AG08395 (cell line): ENCODE measurements at places on chromosomes 2 and 18.
A peak's percentile ranks its signal among the peaks of the same experiment; 100 is the strongest.

DNA sequence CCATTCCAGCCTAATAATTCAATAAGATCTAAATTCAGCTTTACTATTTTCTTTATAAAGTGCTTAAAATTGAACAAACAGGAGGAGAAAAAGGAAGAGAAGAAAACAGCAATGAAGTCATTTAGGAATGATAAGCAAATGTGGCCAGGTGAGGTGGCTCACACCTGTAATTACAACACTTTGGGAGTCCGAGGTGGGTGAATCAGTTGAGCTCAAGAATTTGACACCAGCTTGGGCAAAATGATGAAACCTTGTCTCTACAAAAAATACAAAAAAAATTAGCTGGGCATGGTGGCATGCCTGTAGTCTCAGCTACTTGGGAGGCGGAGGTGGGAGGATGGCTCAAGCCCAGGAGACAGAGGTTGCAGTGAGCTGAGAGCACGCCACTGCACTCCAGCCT is 129.0 kb downstream of the CAMKMT start:
- no peak for DNase-seq

GRCh38 chr2:101157272-101157671 is 6.1 kb upstream of the TBC1D8 start:
- no peak for DNase-seq

GRCh38 chr2:236568068-236568921 is 1.3 kb upstream of the ACKR3 start:
- peak; percentile 31 for DNase-seq

DNA sequence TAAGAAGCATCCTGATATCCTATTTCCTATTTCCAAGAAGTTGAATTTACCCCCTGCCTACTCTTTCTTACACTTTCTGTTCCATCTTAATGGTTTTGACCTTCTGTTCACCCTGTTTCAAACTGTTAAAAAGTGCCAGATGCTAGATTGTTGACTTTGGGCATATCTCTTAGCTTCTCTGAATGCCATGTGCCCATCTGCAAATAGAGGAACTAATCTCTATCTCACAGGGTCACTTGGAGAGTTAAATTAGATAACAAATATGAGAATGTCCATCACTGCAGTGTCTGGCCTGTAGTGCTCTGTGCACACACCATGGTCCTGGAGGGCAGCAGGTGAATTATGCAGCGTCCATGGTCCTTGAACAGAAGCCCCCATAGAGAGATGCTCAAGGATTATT is 83.8 kb downstream of the LRATD1 start:
- DNase-seq: no peak

DNA sequence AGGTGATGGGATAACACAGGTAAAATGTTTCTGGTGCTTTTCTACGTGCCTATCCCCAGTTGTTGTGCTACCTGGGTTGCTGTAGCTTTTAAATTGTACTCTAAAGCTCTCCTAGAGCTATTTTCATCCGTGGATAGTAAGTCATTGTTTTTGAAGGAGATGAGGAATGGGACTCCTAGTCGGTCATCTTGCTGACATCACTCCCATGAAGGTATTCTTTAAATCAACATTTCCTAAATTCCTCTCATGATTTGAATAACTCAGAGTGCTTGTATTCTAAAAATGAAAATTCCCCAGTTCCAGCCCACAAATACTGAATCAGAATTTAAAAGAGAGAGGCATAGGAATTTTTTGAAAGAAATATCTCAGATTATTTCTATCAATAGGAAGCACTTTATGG is 44.3 kb downstream of the CCDC148 start:
- peak; percentile 50 for DNase-seq

GRCh38 chr18:79062806-79063205 is 6.4 kb upstream of the ATP9B start:
- DNase-seq: no peak

GRCh38 chr2:111951486-111951885 is 53.1 kb downstream of the MERTK start:
- DNase-seq: no peak

DNA sequence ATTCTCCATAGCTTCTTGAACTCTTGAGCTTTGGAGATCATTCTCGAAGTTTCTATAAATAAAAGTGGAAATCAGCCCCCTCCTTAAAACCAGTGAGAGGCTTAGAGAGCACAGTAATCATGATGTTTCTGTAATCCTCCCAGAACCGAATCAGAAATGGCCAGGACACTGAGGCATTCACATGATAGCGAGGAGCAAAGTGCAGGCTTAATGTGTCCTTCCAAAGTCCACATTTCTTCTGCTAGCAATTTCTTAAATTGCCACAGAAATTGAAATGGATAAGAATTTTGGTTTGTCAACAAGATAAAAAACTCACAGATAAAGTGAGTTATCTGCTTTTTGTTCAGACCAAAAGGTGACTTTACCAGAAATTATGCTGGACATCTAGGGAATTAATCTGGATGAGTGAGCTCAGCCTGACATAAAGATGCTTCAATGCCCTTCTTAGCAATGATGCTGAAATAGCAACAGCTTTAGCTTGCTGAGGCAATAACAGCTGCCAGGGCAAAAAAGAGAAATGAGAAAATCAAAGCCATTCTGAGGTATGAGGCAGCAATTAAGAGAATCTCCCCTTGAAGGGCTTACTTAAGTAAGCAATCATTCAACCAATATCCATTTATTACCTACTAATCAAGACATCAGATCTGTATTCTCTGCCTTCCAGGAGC is 82.4 kb upstream of the PHLPP1 start:
- no peak for DNase-seq

DNA sequence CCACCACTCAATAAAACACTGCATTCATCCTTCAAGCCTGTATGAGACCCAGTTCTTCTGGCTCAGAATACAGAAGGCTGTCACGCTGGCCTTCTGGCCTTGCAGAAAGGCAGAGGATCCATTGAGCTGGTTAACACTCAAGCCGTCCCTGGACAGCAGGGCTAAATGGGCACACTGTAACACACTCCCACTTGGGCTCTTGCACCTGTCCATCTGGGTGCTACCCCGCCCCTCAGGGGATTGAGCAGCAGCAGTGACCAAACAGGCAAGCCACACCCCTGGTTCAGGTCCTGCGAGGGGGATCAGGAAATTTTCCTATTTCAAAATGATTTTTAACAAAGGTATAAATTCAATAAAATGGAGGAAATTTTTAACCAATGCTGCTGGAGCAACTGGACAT is 936.0 kb downstream of the CNTNAP5 start:
- DNase-seq: no peak

DNA sequence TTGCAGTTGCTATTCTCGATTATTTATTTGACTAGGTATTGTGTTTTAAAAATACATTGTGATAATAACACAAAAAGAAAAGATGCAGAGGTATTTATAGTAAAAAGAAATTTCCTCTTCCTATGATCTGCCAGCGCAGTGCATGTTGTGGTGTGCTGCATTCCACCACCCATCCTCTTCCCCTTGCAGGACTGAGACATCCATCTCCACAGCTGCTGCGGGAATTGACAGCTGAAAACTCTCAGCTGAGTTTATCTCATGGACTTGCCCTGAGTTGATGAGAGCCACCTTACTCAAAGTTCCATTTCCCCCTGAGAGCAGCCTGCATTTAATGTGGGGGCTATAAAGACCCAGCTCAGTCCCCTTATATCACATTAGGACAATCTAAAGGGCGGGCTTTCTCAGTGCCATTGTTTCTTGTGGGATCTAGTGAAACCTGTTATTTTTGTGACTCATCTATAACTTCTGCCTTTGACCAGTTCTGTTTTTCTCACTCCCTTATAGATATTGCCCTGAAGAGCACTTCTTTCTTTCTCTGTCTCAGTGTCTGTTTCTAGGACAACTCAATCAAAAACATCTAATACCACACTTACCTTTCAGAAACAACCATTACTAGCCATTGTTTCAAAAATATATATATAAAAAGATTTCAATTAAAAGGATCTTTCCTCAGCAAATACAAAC is 698.5 kb downstream of the NR4A2 start:
- DNase-seq: no peak

DNA sequence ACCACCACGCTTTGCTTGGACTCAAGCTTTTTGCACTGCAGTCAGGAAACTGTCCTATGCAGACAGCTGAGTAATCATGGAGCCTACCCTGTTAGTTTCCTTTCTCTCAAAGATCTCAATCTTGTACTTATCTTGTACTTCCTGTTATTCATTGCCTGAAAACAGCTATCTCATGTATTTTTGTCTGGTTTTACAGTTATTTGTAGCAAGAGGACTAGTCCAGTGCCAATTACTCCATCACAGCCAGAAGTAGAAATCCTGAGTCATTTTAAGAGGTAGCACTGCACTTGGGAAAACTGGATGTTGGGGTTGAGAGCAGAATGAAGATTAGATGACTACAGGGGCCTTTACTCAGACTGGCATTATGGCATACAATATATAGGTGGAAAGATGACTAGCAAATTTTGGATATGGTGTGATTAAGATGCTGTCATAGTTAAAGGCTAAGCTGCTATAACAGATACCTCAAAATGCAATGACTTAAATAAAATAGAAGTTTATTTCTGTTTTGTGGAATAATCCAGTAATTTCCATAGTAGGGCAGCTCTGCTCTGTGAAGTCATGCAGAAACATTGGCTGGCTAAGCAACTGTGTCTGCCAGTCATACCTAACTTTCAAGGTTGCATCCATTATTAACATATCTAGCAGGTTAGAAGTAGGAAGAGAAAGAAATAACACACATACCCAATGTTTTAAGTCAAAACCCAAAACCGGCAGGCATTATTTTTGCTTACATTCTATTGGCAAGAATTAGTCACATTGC is 21.1 kb upstream of the CHMP3 start:
- DNase-seq: no peak

DNA sequence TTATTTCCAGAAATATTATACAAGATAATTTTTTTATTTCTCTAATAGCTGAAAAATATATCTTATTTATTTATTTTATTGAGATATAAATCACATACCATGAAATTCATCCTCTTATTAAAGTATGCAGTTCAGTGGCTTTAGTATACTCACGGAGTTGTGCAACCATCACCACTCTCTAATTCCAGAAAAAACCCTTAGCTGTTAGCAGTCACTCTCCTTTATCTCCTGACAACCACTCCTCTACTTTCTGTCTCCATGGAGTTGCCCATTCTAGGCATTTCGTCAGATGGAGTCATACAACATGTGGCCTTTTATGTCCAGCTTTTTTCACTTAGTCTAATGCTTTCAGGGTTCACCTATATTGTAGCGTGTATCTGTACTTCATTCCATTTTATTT is 66.5 kb downstream of the TCF7L1 start:
- DNase-seq: no peak

DNA sequence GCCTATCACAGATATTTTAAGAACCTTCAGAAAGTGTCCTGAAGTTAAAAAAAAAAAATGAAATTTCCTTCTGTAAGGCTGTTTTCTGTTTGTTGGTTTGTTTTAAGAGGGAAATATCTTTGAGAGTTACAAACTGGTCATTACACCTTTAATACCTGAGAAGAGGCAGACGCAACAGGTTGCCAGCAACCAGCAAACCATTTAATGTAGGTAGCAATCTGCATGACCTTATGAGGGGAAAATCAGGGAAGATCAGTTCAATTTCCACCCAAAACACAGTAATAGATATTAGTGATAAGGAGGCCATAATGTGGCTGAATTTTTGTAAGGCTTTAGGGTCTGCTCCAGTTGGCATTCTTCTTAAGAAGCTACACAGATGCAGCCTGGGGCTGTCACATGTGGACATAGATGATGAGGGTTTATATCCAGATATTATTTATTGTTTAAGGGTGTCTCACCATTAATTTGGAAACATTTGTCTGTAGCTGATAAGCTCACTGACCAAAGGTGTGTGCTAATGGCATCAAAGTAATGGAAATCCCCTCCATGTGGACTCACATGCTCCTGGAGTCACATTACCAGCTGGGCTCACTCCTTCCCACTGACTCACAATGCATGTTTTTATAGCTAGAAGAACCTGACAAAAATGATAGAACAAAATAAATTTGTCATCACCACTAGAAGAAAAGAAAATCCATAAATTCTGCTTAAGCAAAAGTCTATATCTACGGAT is 83.5 kb upstream of the DTNA start:
- DNase-seq: no peak

GRCh38 chr2:142819411-142819810 is 58.1 kb upstream of the KYNU start:
- DNase-seq: no peak

DNA sequence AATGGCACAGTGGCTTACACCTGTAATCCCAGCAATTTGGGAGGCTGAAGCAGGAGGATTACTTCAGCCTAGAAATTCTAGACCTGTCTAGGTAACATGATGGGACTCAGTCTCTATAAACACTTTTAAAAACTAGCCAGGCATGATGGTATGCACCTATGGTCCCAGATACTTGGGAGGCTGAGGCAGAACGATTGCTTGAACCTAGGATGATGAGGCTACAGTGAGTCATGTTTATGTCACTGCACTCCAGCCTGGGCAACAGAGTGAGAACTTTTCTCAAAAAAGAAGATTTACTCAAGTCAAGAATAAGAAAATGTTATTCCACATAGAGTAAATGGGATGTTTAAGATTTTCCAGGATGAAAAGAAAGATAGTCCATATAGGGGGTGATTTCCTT is 158.6 kb downstream of the HNMT start:
- no peak for DNase-seq
